DMS 273 treated with DMSO at 0.1 percent for 48 hours (cell line): ENCODE measurements at places on chromosomes 6 and 20.

- DNase-seq = no peak
These were observed 25.9 kb downstream of the NEDD9 start for GRCh38 chr6:11206576-11206975.

- DNase-seq = no peak
These were observed 54.5 kb downstream of the TFAP2B start for GRCh38 chr6:50873167-50873566.

DNA sequence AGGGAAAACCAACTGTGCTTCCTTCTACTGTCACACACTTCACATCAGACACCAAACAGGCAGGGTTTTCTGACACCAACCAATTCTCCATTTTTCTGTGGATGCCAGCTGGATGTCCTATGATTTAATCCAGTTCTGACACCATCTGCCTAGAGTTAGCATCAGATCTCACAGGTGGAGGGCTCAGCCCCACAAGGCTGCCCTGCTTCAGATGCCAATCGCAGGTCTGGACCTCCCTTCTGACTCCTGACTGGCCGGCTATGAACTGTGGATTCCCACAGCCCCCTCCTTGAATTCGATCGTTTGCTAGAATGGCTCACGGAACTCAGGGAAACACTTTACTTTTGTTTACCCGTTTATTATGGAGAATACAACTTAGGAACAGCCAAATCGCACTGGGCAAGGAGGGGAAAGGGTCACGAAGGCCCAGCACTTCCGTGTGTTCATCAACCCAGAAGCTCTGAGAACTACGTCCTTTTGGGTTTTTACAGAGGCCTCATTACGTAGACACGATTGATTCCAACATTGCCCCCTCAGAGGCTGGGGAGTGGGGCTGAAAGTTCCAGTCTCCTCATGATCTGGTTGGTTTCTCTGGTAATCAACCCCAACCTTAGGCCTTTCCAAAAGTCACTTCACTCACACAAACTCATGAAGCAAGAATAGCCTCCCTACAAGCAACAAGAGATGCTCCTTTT lies 25.4 kb upstream of the MAS1 start:
- DNase-seq = no peak

GRCh38 chr6:84018453-84019061 lies 15.0 kb upstream of the MRAP2 start:
- no peak for DNase-seq

GRCh38 chr6:52210227-52210626 lies 24.1 kb downstream of the IL17A start:
- DNase-seq = no peak

DNA sequence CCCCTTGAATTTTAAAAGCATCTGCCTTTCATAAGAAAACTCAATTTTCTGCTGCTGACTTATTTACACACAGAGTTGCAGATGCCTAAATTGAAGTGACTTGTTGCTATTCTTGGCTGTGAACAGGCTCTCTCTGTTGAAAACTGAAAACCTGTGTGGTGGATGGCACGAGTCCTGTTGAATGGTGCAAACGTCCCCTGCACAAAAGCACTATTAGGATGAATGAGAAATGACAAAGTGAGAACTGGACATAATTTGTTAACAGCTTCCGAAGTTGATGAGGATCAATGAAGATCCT lies 201.7 kb upstream of the PREP start:
- DNase-seq = no peak

DNA sequence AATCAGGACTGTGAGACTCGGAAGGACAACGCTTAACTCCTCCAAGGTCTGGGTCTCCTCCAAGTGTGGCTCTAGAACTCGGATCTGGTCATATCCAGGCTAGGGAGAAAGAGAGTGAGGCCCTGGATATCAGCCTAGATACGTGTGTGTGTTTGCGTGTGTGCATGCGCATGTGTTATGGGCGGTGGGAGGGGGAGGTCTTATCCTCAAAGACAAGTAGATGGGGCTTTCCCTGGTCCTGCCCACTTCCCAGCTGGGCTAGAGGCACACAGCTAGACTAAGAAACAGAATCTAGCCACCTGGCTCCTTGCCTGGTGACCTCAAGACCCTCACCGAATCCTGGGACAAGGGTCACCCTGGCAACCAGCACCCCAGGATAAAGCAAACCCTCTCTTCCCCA lies 13.2 kb downstream of the CPNE5 start:
- DNase-seq = no peak

- DNase-seq = no peak
These were observed 12.8 kb upstream of the BICRAL start for GRCh38 chr6:42769051-42769450.

DNA sequence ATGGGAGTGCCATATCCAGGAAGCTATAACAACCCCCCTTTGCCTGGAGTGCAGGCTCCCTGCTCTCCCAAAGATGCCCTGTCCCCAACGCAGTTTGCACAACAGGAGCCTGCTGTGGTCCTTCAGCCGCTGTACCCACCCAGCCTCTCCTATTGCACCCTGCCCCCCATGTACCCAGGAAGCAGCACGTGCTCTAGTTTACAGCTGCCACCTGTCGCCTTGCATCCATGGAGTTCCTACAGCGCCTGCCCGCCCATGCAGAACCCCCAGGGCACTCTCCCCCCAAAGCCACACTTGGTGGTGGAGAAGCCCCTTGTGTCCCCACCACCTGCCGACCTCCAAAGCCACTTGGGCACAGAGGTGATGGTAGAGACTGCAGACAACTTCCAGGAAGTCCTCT lies 56.7 kb upstream of the TMEM181 start:
- DNase-seq = no peak

DNA sequence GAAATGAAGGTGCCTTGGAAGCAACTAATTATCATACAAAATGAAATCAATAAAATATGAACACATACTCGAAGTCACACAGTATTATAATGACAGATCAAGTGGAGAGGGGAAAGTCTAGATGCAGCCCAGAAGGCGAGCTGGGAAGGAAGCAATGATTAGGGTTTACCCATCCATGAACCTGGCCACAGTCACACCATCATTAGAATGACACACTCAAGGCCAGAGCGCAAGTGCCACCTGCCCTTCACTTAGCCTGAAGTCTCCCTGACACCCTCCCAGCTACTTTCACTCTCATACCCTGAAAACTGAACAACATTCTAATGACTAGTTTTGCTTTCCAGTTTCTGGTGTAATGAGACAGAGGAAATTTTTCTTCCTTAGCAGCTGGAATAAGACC lies 302.8 kb upstream of the JARID2 start:
- no peak for DNase-seq

DNA sequence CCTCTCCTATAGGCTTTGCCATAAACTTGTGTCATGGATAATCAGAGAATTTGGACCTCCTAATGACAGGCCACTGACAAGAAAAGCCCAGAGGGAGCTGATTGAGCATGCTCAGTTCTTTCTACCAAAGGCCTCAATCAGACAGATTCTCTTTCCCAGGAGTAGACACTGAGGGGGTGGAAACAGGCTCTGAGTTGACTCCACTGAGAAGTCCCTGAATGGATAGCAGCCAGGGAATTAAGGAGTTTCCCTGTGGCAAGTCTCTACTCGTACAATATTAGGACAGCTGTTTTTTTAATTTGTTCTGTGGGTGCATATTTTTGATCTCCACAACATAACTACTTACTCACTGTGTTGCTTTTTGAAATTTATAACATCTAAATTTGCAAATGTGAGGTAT lies 63.3 kb downstream of the SLC16A10 start:
- DNase-seq = no peak
